IPS DF 19.7 (cell line): ENCODE measurements at places on chromosomes 2 and 18.
A peak's percentile ranks its signal among the peaks of the same experiment; 100 is the strongest.

DNA sequence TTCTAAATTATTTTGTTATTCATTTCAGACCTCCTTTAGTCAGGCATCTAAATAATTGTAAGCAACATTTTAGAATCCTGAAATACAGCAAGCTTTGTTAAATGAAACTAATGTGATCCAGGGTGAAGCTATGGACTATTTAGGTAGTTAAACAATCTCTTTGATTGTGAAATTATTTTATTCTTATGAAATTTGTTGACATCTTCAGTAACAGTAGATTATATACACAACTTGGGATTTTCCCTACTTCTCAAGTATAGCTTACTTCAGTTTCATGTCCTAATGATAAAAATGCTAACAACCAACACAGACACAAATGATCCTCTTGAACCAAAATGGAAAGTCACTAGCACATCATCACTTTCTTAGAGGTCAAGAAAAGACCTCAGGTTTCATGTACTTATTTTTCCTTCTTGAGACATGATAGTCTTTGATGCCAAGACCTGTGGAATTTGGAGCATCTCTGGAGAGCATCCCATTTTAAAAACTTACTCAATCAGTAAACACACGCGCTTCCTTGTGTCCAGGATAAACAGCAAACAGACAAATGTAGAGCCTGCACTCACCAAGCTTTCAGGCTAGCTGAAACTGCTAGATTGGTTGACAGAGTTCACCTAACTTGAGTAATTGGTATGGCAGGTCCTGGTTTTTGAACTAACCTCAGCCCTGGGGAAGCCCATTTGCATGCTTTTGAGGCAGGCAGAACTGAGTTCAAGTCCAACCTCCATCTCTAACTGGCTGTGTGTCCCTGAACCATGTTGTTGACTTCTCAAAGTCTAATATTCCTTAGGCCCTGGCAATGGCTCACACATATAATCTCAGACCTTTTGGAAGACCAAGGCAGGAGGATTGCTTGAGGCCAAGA is 47.8 kb downstream of the KCTD18 start:
- DNase-seq = no peak

DNA sequence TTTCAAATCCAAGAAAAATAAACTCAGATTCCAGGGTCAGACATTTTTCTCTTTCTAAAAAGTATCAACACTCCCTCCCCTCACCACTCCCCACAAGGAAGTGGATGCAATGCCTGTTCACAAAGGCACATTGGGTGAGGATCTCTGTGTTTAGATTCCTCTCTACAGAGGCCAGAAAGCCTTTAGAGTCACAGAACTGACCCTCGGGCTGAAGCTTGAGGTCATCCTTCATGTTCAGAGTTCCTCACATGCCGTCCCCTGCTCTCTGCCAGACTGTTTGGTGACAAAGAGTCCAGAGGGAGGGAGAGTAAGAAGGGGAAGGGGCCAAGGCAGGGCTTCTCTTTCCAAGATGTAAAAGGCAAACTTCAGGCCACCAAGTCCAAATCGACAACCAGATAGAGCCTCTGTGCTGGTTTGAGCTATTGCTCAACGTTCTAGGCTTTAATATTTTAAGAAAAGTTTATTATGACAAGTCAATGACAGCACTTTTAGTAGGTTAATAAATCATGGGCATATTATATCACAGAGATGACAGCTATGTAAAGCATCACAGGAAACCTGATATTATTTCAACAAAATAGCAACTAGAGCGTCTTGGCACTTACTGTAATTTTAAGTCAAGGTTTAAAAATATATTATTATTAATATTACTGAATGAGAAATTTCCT is 269.4 kb downstream of the ETAA1 start:
- no peak for DNase-seq

DNA sequence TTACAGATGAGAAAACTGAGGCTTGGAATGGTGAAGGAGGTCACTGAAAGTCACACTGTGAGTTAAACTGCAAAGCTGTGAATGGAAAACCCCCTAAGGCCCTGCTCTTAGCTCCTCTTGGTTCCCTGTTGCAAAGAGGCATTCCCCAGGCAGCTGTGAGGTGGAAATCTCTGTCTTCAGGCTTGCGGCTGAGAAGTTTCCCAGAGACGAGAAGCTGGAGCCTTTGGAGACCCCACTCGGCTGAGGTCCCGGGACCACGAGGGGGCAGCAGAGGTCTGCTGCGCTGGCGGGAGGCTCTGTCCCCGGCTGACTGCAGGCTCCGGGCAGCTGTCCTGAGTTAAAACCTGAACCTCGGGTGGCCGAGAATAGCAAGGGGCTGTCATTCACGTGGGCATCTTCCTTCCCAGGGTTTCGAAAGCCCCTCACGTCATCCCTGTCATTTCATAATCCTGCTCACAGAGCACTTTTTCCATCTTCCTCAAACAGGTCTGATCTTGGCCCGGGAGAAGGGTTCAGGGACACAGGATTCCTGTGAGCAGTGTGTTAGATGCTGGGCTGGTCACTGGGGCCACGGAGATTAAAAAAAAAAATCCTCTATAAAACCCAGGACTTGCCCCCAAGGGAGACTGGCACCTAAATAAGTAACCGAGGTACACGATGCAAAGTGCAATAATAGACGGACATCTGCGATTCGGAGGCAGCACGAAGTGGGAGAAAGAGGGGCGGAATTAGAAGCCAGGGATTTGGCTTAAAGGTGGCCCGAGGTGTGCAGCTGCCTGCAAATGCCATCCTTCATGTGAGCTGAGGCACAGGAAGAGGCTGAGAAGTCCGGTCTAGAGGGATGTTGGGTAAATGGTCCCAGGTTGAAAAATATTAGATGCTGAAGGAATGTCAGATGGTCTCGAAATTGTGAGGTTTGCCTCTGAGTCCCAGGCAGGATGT is 24.6 kb upstream of the ATOH8 start:
- peak; percentile 38 for DNase-seq

GRCh38 chr18:2589345-2590068 is 18.1 kb downstream of the NDC80 start:
- DNase-seq = no peak

DNA sequence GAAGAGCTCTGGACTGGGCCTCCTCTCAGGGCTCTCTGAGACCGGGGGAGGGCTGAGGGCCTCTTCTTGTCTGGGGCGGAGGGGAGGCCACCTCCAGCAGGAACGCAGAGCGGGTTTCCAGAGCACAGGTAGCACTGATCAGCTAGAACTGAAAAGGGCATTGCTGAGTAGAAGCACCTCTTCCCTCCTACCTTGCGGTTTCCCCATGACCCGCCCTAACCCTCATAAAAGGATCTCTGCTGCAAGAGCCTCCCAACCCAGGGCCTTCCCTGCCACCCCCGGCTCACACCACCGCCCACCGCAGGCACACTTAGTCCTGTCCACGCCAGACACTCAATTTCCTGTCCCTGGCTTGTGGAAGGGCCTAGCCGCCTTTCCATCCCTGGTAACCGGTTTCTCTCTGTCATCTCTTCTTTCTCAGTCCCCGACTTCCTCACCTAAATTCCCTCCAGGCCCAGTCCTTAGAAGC is 966 bp downstream of the ADCY3 start:
- DNase-seq = no peak

DNA sequence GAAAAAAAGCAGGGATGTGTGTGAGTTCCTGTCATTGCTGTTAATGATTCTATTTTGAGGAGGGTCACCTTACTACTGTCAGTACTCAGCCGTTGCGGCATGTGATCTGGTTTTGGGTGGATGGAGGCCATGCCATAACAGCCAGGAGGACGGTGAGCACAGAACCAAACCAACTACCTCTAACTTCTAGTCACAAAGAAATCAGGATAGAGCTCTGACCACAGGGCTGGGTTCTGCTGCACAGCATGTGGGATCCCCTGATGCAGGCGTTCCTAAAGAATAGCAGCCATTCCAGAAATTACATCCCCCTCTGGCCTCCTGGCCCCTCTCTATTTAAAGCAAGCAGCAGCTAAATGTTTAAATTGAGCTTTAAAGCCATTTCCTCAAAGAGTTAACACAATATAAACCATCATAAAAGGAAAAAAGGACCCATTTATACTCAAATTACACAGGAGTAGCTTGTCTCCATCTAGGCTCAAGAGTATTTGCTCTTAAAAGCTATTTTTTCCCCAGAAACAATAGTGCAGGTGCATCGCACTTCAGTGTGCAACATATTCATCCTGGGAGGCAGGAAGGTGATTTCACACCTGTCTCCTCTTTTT is 786.4 kb downstream of the RNF144A start:
- peak; percentile 89 for DNase-seq

GRCh38 chr2:39593439-39594393 is 72.0 kb upstream of the TMEM178A start:
- DNase-seq = peak; percentile 70

DNA sequence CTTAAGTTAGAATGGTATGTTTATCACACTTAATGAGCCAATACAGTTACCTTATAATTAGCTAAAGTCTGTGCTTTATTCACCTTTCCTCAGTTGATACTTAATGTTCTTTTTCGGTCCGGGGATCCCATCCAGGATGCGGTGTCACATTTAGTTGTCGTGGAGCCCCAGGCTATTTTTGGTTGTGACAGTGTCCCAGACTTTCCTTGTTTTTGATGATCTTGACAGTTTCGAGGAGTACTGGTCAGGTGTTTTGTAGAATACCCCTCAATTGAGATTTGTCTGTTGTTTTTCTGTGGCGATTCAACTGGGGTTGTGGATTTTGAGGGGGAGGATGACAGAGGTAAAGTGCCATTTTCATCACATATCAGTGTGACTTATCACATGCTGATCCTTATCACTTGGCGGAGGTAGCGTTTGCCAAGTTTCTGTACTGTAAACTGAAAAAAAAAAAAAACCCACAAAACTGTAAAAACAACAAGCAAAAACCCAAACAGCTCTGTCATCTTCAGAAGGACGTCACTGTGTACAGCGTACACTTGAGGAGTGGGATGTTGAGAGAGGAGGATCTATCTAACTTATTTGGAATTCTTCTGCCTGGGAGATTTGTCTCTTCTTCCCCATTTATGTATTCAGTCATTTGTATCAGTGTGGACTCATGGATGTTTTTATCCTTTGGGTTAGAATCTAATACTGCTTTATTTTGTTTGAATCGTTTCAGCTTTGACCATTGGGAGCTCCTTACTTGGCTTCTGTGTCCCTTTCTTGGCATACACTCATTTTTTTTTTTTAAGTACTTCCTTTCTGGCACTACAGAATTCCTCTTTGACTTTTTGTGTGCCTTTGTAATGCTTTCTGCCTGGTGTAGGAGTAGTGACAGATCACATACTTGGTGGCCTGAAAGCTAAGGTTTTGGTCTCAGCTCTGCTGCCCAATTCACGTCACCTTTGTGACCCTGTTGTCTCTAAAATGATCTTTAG is 68.1 kb downstream of the FMNL2 start:
- DNase-seq = no peak

- DNase-seq = peak; percentile 20
These were observed 38.0 kb downstream of the CYP1B1 start for GRCh38 chr2:38037757-38038621.

GRCh38 chr2:236628981-236629605 is 59.5 kb downstream of the ACKR3 start:
- DNase-seq = no peak

GRCh38 chr2:158775273-158776027 is 19.7 kb upstream of the DAPL1 start:
- DNase-seq = no peak

GRCh38 chr18:63284173-63284799 is 35.3 kb downstream of the BCL2 start:
- no peak for DNase-seq

GRCh38 chr2:77839102-77839501 is 316.9 kb upstream of the LRRTM4 start:
- no peak for DNase-seq

DNA sequence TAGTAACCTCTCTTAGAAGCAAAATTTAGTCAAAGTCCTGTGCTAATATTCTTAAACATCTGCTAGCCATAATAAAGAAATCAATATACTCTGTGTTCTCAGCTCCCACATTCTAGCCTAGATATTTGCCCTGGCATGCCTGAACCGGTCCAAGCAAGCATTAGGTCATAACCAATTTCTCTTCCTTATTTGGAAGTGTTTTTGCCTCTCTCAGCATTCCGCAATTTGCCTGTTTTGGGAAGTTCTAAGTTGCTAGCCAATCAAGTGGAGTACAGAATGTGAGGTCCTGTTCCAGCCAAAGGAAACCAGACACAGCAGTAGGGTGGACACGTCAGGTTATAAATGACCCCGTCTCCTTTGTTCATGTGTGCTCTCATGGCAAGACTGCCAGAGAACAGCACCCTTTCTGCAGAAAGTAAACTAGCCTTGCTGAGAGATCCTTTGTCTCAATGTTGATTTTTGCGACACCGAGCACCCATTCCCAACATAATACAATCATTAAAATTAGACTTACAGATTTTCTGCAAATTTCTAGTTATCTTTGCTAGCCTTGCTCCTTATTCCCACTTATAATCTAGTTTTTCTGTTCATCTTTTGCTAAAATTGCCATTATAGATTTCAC is 13.0 kb upstream of the SULT1C4 start:
- no peak for DNase-seq

- no peak for DNase-seq
These were observed 35.5 kb upstream of the CYTIP start for GRCh38 chr2:157479081-157480027.

GRCh38 chr2:3449086-3449485 is 69.6 kb downstream of the TRAPPC12 start:
- no peak for DNase-seq

DNA sequence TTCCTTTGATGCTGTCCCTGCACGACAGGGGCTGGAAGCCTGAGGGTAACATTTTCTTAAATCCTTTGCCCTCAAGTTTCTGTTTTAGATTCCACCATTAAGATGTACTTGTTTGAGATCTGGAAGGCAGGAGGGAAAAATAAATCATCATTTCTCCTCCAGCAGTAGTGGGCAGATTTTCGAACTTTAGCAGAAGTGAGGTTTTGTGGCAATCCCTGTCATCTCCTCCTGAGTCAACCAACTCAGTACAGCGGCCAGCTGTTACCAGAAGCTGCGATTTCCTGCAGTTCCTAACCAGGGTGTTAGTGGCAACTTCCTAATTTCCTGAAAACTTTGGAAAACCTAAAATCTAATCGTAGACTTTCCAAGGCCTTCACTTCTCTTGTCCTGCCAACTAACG is 517.2 kb upstream of the ACVR2A start:
- DNase-seq = no peak

DNA sequence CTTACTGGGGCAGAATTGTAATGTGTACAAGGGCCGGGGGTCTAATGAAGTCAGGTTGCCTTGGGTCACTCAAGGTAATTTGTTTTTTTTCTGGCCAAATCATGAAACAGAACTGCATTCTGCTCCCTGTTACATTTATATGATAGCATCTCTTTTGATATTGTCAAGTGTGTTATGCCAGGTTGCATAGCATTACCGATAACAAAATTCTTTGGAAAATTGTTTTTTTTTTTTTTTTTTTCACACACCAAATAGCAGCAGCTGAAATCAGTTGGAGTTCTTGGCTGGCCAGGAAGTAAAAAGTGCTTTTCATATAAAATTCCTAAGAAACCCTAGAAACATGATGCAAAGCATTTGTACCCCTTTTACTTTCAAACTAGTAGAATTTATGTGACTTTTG is 282.6 kb upstream of the FN1 start:
- DNase-seq = no peak

DNA sequence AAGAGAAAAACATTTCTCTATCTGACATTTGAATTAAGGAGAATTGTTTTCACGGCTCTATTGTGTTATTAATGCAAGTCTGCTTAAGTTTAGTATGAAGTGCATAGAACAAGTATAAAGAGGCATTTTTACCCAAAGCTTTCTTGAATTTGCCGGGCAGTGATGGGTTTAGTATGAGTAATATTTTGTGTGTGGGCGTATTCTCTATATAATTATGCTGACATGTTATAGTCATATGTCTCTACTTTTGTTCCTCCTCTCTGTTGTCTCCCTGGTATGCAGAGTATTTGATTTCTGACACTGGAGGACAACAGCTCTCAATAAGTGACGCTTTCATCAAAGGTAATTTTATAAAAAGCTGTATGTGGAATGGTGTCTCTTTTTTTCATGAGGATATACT is 45.9 kb downstream of the PIKFYVE start:
- DNase-seq = no peak
